Activated T-helper 2 cell treated with anti-CD3 and anti-CD28 coated beads, Interferon-gamma antibody, Interleukin-2, Interleukin-4, amounts not matched to agents 10 μg/mL and 5 μg/mL and 100 μg/mL, durations not matched to agents 14 hours and 24 hours and 36 hours (primary cell): ENCODE measurements at places on chromosomes 6 and 20. TPM values are rescaled to one million over a fixed set of nuclear protein-coding genes. Genes with fewer than 3 reads are reported as not detected.

GRCh38 chr6:26173836-26174145, 86.6 kb downstream of the HFE start:
- no peak for DNase-seq

DNA sequence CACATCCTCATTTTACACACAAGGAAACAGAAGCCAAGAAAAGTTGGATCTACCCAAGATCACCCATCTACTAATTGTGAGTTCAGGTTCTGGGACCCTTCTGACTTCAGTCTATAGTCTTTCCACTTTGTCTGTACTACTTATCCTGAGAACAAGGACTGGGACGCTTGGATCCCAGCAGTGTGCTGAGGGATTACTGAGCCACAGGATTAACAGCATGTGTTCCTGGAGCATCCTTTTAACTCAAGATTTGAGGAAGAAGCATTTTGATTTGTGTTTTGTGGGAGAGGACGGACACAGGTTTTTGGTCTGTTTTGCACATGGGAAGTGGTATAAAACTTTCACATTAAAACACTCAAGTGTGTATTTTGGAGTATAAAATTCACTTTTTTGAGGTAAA, 4.4 kb downstream of the ENPP4 start:
- DNase-seq, result no peak

GRCh38 chr20:63978319-63979228, 868 bp downstream of the SAMD10 start:
- DNase-seq, result peak; percentile 61

Gene THEMIS
- 10.2 and 10.3 TPM in 2 replicates for total RNA-seq

- DNase-seq, result no peak
These were observed 17.9 kb downstream of the C6orf15 start for GRCh38 chr6:31094389-31094881.

Gene CST1
- total RNA-seq, result not detected in 2 replicates
